ENCODE measurements at places on chromosomes 5 and 9.

DNA sequence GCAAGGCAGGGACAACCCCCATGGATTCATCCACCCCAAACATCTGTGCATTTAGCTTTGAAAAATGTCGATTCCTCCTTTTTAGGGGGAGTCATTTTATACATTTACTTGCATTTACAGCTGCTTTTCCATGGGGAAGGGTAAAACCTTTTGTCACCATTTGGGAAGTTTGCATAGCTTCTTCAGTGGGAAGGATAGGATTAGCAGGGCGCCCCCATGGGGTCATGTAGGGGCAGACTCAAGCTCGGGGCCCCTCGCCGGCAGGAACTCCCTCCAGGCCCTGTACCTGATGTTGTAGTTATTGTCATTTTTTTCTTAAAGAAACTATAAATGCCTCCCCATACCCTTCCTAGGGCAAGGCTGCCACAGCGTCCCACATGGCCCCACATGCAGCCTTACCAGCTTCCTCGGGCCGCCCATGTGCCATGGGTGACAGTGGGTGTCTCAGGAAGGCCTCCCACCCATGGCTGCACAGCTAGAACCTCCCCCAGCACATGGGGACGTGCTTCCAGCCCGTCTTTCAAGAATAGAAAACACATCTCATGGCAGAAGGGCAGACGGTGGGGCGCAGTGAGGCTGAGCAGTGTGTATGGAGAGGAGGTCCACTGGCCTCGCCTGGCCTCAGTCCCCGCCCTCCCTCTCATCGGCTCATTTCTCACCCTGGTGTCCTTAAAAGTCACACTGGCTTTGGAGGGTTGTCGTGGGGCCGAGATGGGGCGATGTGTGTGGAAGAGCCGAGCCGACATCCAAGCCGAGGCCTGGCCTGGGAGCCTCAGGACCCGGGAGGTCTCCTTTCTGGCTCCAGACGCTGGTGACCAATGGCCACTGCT, 76.1 kb upstream of the OTULINL start:
- no peak for DNase-seq

- no peak for DNase-seq
Observed at GRCh38 chr5:10339058-10339811, 14.3 kb upstream of the MARCHF6 start.

- no peak for DNase-seq
Observed at GRCh38 chr5:66617226-66617861, 21.2 kb downstream of the MAST4 start.

DNA sequence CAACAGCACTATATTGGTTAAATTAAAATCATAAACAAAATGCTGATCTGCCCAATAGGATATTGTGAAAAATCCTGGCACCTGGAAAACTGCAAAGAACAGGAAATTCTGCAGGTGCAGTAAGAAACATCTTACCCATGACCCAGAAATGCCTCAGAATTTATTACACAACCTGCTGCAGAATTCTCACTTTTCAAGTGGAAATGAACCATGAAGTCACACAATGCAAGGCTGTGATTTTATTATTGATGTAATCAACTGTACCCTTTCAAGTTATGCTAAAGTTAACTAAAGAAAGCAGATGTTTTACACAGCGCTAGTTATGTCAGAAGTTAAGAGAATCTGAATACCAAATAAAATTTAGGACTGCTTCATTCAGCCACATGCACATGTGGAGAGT, 6.0 kb downstream of the STRBP start:
- no peak for DNase-seq

DNA sequence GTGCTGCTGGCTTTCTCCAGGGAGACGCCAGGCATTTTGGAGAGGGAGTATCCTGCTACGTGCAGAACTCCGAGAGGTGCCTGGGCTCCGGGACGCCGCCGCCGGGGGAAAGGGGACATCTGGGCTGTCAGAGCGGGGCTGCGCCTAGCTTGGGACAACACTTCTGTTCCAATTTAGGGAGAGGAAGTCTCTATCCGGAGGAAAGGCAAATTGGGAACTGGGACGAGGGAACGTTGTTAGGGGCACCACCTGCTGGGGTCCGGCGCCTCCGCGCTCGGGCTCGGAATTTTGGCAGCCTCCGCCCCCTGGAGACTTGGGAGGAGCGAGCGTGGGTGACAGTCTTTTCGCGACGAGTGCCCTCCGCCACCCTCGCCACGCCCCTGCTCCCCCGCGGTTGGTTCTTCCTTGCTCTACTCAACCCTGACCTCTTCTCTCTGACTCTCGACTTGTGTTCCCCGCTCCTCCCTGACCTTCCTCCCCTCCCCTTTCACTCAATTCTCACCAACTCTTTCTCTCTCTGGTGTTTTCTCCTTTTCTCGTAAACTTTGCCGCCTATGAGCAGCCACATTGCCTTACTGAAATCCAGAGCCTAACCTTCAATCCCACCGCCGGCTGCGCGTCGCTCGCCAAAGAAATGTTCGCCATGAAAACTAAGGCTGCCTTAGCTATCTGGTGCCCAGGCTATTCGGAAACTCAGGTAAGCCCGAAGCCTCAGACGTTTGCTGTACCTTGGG, 1.6 kb downstream of the TSLP start:
- peak; percentile 46 for DNase-seq

DNA sequence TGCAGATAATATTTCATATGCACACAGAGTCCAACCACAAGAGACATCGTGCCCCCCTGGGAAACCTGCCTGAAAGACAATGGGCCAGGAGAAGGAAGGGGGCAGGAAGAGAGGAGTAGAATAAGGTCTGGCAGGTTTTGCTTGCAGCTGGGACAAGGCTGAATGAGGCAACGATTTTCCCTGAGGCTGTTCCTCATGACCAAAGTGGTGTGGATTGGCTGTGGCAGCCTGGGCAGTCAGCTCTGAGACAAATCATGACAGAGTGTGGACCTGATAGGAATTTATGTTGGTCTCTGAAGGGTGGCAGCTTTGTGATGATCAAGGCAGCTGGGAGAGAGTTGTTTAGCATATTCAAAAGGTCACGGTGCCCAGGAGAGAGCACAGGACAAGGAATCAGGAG, 119.3 kb downstream of the NMUR2 start:
- DNase-seq = no peak

- peak; percentile 67 for DNase-seq
Observed at GRCh38 chr9:4828761-4829160, 36.0 kb downstream of the RCL1 start.

- DNase-seq = no peak
Observed at GRCh38 chr9:97723819-97724218, 26.7 kb upstream of the XPA start.

GRCh38 chr9:137023157-137023556, 4.9 kb downstream of the ABCA2 start:
- DNase-seq = no peak

- DNase-seq = peak; percentile 23
Observed at GRCh38 chr5:169667896-169668674, 31.0 kb downstream of the DOCK2 start.

GRCh38 chr9:127949827-127950512, 12.3 kb upstream of the DPM2 start:
- DNase-seq = no peak

DNA sequence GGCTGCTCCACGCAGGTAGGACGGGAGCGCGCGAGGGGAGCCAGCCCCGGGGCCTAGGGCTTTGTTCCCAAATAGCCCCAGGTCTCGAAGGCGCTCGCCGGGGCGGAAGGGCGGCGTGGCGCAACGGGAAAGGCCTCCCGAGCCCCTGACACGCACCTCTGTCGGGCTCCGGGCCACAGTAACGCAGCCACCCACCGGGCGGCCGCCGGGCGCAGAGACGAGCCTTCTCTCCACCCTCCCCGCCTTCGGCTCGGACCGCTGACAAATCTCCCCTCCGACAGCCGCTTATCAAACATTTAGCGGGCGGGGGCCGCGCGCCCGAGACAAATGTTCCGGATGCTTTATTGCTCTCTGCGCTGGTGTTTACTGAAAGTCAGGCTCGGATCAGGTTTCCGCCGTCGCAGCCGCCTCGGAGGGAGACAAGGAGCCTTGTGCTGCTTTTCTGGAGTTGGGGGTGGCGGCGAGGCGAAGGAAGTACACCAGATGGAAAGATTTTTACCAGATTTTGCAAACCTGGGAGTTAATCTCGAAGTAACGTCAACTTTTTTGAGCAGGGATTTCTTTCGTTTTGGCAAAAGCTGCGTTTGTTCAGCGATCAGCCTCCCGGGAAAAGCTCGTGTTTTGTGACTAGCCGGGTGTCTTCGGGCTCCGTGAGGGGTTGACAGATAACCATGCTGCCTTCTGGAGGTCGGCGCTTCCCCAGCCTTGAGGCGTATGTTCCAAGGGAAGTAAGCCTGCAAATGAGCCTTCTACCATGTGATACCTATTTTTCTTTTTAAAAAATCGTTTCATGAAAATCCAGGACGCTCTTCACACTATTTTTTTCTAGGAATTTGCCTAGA, 950 bp downstream of the RGMB start:
- DNase-seq = peak; percentile 72

DNA sequence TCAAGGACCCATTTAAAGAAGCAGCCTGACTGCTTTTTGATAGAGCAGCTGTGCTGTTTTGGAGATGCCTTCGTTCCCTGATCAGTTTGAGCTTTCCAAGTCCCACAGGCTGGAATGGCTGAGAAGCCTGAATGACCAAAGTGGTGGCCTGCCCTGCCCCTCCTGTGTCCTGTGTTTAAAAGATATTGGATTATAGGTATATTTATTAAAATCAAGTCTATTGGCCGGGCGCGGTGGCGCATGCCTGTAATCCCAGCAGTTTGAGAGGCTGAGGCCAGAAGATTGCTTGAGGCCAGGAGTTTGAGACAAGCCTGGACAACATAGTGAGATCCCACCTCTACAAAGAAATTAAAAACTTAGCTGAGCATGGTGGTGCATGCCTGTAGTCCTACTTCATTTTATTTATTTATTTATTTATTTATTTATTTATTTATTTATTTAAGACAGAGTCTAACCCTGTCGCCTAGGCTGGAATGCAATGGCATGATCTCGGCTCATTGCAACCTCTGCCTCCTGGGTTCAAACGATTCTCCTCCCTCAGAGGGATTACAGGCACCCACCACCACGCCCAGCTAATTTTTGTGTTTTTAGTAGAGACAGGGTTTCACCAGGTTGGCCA, 87.7 kb downstream of the CACNA1B start:
- DNase-seq = no peak

- peak; percentile 81 for DNase-seq
Observed at GRCh38 chr5:56910210-56910965, 992 bp downstream of the SETD9 start.

DNA sequence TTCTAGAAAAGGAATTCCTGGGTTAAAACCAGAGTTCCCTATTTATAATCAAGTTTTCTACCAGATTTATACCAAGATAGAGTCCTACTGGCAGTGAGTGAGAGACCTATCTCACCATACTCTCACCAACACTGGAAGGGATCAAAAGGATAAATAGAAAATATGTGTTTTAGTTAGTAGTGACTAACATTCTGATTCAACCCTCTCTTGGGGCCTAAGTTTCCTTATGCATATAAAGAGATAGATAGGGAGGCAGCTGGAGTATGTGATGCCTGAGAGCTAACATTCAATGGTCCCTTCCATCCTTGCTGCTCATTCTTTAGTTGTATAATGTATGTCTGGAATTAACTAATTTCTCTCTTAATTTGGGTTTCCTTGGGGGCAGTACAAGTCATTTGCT, 32.0 kb downstream of the CKMT2 start:
- peak; percentile 60 for DNase-seq

GRCh38 chr9:2234371-2234893, 219.3 kb downstream of the SMARCA2 start:
- DNase-seq = peak; percentile 63

DNA sequence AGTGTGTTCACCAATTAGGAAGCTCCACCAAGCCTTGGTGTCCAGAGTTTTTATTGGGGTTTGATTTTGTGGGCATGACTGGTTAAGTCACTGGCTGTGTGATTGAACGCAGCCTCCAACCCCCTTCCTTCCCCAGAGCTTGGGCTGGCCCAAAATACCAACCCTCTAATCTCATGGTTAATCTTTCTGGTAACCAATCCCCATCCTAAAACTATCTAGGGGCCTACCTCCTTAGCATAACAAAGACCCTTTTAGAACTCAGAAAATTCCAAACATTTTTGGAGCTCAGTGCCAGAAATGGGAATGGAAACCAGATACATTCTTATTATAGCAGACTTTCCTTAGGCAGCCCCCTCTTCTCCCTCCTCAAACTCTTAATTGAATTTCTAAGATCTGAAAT, 35.9 kb upstream of the HRH2 start:
- DNase-seq = no peak

GRCh38 chr9:37534901-37535300, 41.3 kb downstream of the FBXO10 start:
- DNase-seq = no peak

- no peak for DNase-seq
Observed at GRCh38 chr5:997711-998110, 10.9 kb upstream of the NKD2 start.

GRCh38 chr9:29969856-29970647, 2396.8 kb upstream of the C9orf72 start:
- DNase-seq = no peak

DNA sequence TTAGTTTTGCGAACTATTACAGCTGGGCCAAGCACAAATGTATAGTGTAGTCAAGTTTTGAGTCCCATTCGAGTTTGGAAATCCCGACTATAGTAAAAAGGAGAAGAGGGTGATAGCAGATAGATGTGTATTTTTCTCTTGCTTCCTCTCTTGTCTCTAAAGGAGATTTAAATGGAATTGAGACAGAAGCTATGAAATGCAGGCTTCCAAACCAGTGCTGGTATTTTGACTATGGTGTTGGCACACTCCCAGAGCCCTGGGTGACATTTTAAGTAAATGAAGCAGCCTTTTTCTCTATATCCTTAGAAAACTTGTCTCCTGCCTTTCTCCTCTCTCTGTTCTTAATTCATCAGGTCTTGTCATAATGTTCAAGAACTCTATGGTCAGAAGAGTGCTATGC, 17.7 kb upstream of the AUH start:
- no peak for DNase-seq

DNA sequence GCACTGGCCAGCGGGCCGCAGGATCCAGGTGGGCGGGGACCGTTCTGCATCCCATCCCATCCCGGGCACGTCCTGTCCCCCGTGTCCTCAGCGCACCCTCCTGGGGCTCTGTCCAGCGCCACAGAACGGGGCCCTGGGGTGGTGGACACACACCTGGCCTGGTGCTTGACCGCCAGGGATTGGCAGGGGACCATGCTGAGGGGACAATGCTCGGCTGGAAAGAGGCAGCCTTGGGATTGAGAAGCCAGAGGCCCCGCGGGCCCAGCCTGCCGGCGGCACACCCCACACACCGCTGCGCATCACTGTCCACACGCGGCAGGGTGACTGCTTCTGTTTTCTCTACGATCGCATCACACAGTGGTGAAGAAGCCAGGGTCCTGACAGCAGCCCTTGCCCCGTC, 33.0 kb downstream of the SLC12A7 start:
- no peak for DNase-seq

DNA sequence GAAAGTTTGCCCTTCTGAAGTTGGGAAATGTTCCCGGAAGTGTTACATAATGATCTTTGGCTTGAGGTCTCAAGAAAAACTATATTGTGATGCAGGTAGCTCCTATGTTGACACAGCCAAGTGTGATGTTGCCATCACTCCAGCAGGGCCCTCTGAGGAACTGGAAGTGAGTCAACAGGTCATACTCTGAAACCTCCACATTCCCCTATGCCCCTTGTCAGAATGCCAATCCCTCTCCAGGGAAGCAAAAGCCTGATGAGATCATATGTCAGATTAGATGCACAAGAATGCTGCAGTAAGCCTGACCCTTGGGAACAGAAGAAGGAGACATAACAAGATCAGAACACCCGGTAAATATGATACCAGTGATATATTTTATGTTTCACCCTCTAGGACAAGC, 66.8 kb upstream of the ITGA2 start:
- DNase-seq = peak; percentile 76
